NK-92 treated with Interleukin-12 subunit alpha and Interleukin-12 subunit beta, amount 100 ng/mL, for 24 hours (cell line): ENCODE measurements at places on chromosomes 4 and X.

DNA sequence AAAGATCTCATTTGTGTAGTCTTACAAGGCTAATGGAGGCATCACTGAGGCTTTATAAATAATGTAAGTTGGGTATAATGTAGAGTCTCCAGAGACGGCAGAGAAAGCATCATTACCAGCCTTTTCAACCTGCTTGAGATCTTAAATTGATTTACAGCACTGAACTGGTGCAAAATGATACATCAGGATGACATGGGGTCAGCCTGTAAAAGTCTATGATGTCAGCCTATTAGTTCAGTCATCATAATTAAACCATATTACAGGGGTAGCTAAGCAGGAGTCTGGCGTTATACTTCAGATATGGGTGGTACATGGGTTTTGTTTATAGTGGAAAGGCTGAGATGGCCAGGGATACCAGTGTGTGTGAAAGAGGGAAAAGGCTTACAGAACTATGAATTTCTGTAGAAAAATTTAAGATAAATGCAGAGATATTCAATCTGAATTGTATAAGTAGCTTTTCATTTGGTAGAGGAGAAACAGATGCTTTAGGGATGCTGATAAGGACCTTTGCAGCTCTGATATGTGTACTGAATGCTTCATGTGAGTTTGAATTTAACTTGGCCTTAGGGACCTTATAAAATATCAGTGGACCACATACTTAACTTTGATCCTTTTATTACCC, 2.7 kb downstream of the SMAD1 start:
- DNase-seq = no peak

DNA sequence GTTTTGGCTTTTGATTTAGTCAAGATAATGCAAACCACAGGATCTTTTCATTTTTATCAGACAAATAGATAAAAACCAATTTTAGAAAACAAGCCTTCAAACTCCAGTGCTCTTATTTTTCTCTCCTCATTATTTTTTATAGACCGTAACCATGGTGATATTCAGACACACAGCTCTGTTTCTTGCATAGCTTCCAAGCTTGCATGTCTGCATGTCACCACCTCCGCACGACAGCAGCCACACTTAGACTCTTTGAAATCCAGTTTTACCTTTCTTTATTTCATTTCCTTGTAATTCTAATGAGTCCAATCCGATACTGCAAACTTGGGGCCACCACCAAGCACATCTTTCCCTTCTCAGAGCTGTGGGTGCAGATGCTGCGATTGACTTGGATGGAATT, 94.3 kb upstream of the GPM6A start:
- DNase-seq = no peak

- DNase-seq = no peak
Observed at GRCh38 chrX:133350751-133351150, 64.5 kb downstream of the GPC4 start.

DNA sequence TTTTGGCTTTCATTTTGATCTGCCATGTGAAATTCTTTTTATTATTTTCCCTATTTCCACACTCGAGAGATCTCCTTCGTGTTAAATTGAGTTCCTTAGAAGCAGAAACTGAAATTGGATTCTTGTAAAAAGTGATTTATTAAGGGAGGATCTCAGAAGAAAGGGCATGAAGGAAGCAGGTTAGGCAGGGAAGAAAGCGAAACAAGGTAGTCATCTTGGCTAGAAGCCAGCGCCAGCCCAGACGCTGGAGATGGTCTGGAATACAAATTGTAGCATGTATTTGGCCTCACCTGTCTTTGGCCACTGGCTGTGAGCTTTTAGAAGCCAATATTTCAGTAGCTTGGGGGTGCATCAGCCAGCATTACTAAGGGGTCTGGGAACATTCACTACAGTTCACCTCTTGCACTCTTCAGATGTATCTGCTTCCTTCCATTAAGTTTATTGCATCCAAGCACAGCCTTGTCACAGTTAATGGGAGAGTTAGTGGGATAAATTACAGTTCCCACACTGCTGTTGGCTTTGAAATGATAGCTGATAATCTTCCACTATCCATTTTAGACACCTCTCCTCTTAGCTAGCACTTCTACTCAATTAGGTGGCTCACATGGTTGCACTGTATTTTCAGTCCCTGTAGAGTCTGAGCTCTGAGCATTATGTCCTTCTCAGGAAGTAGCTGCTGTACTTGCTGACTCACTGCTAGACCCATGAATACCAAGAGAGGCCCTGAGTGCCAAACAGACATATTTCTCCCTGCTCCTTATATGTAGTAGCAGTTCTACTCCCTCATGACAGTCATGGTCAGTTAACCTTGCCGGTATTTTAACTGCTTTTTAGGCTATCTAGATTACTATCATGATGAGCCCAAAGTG, 14.6 kb downstream of the GRXCR1 start:
- no peak for DNase-seq

DNA sequence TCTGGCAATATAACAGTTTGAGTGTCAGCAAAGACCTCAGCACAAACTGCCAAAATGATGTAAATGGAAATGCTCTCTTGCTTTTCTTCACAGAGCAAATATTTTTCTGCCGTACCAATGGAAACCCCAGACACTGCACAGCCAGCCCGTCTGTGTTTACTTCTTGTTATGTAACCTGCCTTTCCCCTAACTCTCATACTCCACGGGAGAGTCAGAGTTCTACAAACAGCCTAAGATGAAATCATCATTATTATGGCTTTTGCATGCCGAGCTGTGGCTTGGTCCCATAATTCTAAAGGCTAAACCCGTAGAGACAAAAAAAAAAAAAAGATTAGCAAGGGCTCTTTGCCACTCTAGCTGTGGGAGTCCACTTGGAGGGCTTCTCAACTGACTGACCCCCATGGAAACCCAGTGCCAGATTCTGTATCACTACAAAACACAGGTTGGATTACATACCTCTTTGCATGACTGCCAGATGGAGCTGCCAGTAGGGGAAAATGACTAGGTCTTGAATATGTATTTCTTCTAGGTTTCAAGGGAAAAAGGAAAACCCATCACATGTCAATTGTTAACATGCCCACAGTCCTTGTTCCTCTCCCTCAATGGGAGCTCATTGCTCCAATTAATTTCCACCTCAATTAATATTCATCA, 197.2 kb upstream of the CNKSR2 start:
- no peak for DNase-seq
